NCI-H1417 (cell line): ENCODE measurements at places on chromosomes 6 and 20.

DNA sequence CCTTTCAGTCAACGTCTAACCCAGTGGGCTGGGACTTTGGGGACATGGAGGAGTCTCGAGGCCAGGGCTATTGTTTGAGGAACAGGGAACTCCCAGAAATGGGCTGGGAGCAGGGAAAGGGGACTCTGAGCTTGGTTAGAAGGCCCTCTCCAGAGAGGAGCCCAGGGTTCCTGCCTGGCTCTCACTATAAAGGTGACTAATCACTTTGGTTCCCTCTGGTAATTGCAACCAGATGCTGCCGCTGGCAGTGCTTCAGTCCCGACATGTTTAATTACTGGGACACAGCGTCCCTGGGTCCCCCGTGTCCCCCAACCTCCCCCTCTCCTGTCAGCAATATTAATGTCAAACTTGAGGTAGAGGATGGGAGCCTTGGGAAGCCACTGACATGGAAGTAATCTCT is 5.0 kb upstream of the GDF5 start:
- DNase-seq = peak; percentile 31

- DNase-seq = peak; percentile 86
These were observed 81.4 kb downstream of the CD164 start for GRCh38 chr6:109300874-109301273.

DNA sequence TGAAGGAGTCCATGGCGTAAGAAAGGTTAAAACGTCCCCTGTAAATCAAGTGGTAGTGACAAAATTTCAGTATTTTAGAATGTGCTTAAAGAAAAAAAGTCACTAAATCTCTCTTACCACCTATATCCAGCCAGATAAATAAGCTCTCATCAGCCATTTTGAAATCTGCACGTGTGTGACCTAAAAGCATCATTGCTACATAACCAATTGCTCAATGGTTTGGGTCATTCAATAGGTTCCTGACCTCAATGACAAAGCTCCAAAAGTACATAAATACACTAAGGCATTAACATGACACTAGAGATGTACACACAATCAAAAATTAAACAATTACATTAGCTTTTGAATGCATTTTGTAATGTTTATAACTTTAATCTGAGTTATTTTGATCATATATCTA is 272.4 kb downstream of the GMDS start:
- no peak for DNase-seq

DNA sequence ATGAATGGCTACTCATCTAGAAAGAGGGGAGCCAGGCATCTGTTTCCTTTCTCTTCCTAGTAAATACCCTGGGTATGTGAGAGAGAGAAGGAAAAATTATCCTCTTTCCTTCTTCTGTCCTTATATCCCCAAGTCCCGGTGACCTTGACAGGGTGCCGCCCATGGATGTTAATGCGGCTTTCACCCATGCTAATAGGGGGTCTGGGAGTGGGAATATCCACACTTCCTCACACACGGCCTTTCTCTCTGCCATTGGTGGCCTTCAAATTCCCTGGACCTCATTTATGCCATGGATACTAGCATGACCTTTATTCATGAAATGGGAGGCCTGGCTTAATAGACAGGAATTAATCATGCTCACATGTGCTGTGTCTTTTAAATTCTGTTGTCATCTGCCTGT is 159.0 kb upstream of the NOX3 start:
- DNase-seq = no peak
